ENCODE measurements at places on chromosomes 2 and 18.

DNA sequence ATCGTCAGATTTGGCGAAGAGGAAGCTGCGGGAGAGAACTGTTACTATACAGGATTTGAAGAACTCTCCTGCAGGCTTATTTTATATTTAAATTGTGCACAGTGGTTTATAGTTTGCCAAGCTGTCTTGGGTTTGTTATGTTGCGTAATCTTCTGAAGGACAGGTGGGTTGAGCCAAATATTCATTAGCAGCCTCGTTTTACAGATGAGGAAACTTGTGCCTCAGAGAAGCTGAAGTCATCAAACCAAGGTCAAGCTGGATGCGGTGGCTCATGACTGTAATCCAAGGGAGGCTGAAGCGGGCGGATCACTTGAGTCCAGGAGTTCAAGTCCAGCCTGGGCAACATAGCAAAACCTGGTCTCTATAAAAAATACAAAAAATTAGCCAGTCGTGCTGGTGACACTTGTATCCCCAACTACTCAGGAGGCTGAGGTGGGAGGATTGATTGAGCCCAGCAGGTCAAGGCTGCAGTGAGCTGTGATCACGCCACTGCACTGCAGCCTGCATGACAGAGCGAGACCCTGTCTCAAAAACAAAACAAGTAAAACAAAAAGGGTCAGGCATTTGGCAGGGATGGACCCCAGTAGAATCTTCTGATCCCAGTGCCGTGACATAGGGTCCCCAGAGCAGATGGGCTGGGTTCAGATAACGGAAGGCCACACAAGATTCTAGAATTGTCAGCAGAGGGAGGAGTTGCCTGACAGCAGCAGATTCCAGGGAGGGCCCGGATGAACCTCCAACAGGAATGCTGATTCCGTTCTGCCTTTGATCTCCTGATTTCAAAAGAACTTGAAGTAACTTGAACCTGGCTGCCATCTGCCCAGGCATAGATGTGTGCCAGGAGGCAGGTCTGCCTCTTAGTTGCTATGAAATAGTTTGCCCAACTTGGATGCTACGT lies 50.6 kb downstream of the SH3BP4 start:
- DNase-seq, result no peak

DNA sequence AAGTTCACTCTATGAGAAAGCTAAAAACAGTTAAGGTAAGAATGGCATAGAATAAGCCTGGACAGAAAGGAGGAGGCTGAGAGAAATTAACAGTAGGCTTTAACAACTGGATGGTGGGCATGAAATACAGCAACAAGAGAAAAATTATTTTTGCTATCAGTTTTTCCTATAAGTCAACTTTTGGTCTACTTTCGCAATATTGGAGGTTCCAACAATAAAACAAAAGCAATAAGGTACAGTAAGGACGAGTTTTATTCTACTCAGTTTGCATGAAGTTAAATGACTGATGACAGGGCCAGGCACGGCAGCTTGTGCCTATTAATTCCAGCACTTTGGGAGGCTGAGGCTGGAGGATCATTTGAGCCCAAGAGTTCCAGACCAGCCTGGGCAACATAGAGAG lies 17.3 kb downstream of the RAB1A start:
- no peak for DNase-seq

DNA sequence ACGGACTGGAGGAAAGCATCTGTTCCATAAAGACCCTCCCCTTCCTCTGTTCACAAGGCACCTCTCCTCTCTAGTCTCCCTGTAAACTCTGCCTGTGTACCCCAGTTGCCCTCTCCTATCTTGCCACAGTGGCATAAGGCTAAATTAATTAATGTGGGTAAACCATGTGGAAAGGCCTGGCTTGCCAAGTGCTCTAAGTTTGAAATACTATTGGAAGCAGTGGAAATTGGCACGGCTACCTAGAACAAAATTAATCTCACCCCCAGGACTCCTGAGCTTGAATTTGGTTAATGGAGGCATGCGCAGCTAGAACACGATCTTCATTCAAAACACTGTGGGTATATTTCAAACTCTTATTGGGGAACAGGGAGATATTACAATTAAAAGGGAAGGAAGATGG lies 19.2 kb upstream of the SLC14A2 start:
- DNase-seq, result no peak

DNA sequence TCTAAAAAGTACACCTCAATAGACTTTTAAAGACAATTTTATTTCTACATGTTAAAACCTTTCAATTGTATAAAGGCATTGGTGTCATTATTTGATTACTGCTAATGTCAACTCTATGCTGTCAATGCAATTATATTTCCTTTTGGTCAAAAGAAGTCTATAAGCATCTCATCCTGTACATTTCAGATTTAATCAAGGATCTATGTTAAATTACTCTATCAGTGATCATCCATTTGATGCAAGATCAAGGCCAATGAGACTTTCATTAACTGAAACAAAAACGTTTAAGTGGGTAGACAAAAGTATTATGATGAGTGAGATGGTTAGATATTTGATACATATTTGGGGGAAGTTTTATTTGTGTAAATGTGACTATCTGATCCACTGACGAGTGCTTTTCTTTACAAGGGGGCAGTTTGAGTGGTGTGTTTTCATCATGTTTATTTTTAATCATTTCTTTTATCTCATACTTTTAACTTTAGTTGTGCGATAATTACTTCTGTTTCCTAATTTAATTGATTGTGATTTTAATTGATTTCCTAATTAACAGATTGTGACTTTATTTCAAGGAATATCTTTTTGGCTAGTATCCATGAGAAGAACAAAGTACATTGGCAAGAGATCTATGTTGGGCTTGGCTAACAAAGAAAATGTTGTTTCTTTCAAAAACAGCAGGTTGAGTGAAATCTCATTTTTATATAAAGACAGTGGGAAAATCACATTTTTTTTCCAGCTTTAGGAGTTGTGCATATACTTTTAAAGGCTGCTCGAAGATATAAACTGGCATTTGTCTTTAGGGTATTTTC lies 1.1 kb downstream of the ARHGAP28 start:
- DNase-seq, result no peak

- DNase-seq, result no peak
Measured at GRCh38 chr2:7972670-7973069, 709.2 kb upstream of the ID2 start.

GRCh38 chr2:83109284-83109683 lies 1349.8 kb downstream of the SUCLG1 start:
- no peak for DNase-seq

DNA sequence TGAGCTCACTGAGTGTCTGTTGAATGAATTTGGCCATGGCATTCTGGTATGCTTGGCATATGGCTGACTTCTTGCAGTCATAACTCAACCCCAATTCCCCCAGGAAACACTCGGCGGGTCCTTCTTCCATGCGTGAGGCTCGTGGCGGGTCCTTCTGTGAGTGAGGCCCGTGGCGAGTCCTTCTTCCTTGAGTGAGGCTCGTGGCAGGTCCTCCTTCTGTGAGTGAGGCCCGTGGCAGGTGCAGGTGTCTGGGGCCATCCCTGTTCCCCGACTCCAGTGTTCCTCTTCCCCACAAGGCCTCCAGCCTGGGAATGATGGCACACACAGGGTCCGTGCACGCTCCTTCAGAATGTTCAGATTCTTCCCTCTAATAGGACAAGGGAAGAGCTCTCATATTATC lies 169.0 kb downstream of the EIPR1 start:
- no peak for DNase-seq

- no peak for DNase-seq
Measured at GRCh38 chr18:8254654-8255053, 354.6 kb upstream of the RAB12 start.

DNA sequence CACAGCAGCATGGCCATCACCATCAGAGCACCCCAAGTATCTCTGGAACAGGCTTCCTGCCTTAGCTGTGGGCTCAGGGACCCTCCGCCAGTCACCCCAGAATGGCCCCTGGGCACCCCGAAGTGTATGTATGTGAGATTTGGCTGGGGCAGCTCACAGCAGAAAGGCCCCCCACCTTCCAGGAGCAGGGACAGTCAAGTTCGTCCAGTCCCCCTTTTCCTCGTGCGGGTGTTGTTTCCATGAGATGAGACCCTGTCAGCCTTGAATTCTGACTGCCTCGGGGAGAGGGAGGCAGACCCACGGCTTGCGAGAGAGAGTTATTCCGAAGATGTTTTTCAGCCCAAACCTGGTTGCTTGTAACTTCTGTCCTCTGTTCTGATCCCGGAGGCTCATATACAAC lies 290.9 kb upstream of the HDAC4 start:
- no peak for DNase-seq

DNA sequence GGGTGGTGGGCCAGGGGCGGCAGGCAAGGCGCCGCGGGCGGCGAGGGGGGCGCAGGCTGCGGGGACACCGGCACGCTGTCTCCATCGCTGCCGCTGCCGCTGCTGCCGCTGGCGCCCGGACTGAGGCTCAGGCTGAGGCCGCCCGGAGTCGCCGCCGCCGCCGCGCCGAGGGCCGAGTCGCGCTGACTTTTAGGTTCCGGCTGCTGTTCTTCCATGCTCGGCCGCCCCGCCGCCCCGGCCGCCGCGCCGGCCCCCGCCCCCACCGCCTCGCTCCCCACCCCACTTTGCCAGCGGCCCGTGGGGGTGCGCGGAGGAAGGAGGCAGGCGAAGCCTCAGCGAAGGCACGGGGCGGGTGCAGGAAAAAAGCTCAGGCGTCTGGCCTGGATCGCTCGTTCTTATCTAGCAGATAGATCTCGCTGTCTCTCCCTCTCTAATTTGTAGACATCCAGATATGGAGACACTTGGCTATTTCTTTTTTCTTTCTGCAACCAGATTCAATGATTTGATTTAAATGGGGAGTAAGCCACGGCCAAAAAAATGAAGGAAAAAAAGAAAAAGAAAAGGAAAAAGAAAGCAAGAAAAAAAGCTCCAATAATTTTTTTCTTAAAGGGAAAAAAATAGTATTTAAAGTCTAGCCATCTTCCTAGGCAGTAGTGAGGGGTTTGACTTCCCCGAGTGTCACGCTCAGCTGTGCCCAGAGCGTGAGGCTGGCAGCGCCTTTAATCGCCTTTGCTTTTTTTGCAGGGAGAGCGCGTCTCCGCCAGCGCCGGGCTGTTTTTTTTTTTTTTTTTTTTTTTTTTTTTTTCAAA lies at the start of gene EN1:
Gene EN1, minus strand, starts transcription at position 696 of the 809 bp plus-strand sequence. Its CDS starts 481 bp downstream, at position 215.
- no peak for DNase-seq

DNA sequence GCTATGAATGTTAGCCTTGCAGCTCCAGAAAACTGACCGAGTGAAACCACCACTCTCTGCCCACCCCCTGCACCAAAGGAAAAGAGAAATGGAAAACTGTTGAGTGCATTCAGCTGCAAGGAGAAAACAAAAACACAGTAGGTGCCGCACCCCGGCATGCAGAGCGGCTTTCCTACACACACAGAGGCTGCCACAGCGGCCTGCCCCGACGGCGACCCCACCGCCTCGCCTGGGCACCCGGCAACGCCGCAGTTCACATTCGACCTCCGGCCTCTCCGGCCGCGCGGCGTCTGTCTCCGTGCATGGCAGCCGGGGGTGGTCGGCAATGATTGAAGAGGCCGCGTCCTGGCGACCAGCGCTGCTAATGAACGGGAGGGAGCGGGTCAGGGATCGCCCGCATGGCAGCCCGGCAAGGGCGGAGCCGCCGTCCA lies 417.1 kb upstream of the SALL3 start:
- no peak for DNase-seq

- no peak for DNase-seq
Measured at GRCh38 chr2:152405206-152406118, 70.5 kb downstream of the FMNL2 start.

DNA sequence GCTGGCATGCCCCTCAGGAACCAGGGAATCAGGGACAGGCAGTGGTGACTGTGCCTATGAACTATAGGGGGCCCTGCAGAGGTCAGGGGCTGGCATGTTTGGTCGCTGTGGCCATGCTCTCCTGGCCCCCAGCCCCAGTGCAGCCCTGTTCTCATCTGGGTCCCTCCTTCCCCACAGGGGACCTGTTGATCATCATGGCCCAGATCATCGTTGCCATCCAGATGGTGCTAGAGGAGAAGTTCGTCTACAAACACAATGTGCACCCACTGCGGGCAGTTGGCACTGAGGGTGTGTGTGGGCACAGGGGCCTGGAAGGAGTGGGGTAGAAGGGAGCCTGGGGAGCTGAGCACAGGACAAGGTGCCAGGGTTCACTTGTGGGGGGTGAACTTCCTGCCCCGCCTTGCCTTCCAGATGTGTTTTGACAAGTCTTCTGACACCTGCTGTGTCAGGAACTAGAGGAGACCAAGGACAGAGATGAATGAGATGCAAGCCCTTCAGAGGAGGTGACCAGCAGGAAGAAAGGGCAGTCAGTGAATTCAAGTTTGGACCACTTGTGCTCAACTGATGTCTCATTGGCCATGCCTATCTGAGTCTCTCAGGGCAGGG lies 9.6 kb upstream of the CENPA start:
- no peak for DNase-seq

GRCh38 chr2:33069894-33070651 lies 123.3 kb downstream of the LTBP1 start:
- peak; percentile 77 for DNase-seq
